Stimulated activated CD4-positive, alpha-beta T cell treated with anti-CD3 and anti-CD28 coated beads, Interleukin-12 subunit alpha, Interleukin-12 subunit beta, amount 100 ng/mL, for 48 hours (primary cell): ENCODE measurements at places on chromosomes 1 and 21.

DNA sequence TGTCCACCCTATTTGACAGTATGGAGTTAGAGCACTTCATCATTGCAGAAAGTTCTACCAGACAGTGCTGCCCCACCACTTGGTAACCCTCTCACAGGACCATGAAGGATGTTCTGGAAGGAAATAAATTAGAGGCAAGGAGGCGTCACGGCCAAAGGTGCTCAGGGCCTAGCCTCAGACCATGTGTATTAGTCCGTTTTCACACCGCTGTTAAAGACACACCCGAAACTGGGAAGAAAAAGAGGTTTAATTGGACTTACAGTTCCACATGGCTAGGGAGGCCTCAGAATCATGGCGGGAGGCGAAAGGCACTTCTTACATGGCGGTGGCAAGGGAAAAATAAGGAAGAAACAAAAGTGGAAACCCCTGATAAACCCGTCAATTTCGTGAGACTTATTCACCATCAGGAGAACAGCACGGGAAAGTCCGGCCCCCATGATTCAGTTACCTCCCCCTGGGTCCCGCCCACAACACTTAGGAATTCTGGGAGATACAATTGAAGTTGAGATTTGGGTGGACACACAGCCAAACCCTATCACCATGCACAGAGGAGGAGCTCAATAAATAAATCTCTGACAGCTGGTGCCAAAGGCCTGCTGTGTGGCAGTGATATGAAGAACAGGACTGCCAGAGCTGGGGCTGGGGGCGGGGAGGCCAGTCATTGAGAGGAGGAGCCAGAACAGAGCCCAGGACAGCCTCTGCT, 75.8 kb downstream of the FHAD1 start:
- no peak for DNase-seq

- no peak for DNase-seq
Measured at GRCh38 chr1:180975551-180975950, 47.1 kb downstream of the STX6 start.

- DNase-seq, result no peak
Measured at GRCh38 chr1:12448746-12449177, 169.2 kb downstream of the DHRS3 start.

DNA sequence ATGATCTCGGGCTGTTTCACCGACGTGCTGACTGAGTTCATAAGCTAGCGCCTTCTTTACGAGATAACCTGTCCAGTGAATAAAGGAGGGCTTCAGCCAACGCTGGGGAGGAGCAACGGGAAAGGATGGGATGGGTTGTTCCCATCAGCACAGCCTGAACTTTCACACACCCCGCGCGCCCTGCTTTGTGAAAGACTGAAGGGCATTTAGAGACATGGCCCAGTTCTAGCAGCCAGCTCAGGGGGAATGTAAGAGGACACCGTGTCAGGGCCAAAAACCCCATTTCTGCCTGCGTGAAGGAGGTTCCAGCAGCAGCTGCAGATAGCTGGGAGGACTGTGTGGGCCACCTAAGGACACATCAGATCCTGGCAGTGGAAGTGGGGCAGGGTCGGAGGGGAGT, 255.1 kb upstream of the RAB4A start:
- DNase-seq, result no peak

- DNase-seq, result no peak
Measured at GRCh38 chr21:33019885-33020557, 5.7 kb upstream of the OLIG2 start.

GRCh38 chr1:8985915-8986813, 40.1 kb downstream of the SLC2A7 start:
- no peak for DNase-seq

- peak; percentile 17 for DNase-seq
Measured at GRCh38 chr1:20187103-20187812, 940 bp upstream of the PLA2G2C start.

- no peak for DNase-seq
Measured at GRCh38 chr1:230745071-230745470, 2.1 kb upstream of the CAPN9 start.

GRCh38 chr1:39509360-39510009, 18.0 kb downstream of the BMP8A start:
- DNase-seq, result no peak

- DNase-seq, result no peak
Measured at GRCh38 chr1:4690951-4691675, 36.7 kb downstream of the AJAP1 start.

DNA sequence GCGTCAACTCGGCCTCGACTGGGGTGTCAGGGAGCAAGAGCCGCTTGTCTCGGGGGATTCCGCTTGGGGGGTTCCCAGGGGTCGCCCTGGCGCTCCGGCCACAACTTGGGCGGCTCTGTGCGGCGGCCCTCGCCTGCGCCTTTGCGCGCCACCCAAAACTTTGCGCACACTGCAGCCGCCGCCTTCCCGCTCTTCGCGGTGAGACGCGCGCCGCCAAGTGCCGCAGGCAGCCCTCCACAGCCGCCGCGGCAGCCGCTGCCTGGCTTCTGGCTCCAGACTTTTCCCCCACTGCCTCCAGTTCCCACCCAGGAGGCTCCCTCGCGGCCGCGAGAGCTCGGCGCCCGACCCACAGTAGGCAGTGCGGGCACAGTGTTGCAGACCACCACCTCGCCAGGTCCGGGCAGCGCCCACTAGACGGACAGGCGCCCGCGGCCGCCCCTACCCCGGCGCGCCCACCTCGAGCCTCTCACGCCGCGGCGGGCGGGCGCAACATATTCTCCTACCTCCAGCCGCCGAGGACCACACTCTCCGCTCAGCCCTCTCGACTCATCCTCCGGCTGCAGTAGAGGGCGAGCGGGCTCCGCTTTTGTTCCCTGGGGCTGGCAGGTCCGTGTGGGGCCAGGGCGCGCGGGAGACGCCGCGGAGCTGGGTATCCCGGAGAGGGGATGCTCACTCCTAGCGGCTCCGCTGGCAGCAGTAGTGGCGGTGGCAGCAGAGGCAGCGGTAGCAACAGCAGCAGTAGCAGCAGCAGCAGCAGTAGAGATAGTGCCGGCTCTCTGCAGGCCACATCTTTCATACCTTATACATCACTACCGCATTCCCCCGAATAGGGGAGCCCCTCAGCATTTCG, 296.6 kb downstream of the OMA1 start:
- DNase-seq, result no peak

- no peak for DNase-seq
Measured at GRCh38 chr1:75797273-75797588, 549 bp downstream of the MSH4 start.

DNA sequence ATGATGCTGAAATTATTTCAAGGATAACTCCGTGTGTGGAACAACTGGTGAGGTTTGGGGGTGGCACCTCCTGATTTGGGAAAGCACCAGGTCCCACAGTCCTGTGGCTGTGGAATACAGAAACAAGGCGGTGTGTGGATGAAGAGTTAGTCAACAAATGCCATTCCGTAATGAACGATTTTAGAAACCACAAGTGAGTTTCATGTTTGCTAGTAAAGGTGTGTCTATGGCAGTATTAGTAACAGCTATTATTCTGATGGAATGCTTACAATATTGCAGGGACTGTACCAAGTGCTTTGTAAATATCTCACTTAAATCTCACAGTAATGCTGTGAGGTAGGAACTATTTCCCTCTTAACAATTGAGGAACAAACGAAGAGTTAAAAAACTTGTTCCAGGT, 53.8 kb downstream of the B3GALNT2 start:
- no peak for DNase-seq

DNA sequence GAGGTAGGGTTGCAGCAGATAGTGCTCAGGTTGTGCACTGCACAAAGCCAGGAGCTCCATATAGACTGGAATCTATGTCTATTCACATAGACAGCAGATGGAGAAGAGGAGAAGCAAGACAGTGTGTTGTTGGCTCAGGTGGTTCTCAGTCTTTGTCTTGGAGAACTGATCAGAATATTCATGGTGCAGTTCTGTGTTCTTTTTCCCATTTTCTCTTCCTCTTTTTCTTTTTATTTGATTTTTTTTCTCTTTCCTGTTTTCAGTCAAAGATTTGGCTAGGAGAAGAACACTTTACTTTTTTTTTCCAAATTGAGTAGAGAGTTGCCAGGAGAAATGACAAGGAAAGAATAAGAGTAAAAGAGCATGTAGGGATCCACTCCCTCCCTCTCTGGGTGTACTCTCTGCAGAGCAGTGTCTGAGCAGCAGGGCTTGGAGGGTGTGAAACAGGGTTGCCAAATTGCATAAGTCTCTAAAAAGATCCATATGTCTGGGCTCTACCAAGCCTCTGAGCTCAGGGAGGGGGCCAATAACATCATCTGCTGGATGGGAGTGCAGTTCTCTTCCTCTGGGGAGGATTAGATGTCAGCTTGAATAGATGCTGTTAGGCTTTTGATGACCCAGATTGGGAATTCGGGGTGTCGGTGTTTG, 8.7 kb upstream of the CD34 start:
- DNase-seq, result no peak

DNA sequence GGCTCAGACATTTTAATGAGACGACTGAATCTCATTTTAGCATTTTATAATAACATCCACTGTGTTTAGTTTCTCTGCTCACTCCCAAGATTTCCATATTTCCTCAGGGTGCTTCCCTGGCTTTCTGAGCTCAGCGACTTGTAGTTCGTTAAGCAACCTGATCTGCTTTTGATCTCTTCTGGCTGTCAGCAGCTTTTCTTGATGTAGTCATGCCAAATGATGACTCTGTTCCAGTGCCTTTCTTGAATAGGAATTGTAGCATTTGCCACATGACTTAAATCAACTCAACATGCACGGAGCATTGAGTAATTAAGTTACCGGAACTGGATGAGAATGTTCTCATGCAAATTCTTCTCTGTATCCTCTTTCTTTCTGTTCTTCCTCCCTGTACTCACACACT, 246.1 kb downstream of the FMN2 start:
- no peak for DNase-seq

DNA sequence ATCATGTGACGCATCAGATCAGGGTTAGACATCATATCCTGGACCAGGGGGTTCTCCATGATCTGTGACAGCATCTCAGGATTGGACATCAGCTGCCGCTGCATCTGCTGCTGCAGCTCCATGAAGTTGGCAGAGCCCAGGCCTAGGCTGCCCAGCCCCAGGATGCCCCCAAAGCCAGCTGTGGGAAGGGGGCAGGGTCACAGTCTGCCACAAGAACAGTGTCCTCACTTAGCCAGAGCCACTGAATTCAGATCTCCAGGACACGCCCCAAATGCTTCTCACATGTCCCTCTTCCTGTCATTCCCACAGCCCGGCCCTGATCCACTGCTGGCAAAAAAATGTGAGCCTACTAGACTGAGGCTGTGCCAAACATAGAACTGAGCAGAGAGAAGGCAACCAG, 3.2 kb downstream of the UBQLN4 start:
- DNase-seq, result no peak

DNA sequence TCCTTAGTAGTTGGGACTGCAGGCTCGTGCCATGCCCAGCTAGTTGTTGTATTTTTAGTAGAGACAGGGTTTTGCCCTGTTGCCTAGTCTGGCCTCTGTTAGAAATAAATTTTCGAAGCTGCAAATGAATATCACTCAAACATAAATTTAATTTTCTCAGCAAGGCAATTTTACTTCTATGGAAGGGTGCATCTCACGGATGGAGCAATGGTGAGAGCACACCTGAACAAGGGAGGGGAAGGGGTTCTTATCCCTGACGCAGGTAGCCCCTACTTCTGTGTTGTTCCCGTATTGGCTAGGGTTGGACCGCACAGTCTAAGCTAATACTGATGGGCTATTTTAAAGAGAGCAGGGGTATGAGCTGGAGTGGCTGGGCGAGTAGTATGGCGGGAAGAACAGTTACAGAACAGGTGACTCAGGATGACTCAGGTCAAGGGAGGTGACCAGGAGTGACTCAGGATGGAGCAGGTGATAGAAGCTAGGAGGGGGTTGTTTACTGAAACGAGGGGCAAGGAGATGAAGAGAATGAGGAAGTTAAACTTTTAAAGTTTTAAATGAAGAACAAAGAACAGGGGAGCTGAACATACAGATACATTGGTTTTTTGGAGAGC, 7.5 kb downstream of the MDM4 start:
- no peak for DNase-seq

GRCh38 chr1:189983166-189983890, 494.3 kb downstream of the BRINP3 start:
- no peak for DNase-seq

- no peak for DNase-seq
Measured at GRCh38 chr1:115837740-115838421, 3.0 kb downstream of the NHLH2 start.

DNA sequence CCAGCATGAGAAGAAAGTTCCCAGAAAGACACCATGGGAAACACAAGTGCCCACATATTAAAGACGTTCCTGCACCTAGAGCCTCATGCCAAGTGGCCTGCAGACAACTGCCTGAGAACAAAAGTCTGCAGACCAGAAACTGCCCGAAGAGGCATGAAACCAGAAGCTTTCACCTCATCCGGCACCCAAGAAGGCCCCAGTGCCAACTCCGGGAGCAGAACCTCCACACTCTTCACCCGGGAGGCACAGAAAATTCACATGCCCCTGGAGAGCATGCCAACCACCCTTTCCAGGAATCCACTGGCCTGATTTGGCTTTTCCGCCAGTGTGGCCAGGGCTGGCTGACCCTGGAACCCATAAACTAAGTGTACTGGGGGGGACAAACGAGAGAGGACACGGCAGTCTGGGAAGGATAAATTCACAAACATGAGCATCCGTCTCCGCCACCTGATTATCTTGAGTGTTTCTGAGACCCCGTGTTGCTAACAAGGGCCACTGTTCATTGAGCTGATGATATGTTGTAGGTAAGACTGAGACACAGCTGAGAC, 6.8 kb downstream of the TFF2 start:
- DNase-seq, result no peak

DNA sequence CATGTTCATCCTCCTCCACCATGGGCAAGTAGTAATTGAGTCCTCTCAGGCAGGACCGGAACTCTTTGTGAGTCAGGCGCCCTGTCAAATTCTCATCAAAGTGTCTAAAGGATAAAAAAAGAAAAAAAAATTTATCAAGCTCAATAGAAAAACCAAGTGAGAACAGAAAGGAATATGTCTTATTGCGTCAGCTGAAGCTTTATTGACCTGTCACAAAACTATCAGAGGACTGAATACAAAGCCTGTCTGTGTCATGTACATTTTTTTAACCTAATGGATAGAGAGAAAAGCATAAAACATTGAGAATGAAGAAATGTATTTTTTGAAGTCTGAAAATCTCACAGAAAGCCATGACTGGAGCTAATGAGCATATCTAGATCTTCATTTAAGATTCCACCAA, 8.7 kb downstream of the OR10Z1 start:
- no peak for DNase-seq

DNA sequence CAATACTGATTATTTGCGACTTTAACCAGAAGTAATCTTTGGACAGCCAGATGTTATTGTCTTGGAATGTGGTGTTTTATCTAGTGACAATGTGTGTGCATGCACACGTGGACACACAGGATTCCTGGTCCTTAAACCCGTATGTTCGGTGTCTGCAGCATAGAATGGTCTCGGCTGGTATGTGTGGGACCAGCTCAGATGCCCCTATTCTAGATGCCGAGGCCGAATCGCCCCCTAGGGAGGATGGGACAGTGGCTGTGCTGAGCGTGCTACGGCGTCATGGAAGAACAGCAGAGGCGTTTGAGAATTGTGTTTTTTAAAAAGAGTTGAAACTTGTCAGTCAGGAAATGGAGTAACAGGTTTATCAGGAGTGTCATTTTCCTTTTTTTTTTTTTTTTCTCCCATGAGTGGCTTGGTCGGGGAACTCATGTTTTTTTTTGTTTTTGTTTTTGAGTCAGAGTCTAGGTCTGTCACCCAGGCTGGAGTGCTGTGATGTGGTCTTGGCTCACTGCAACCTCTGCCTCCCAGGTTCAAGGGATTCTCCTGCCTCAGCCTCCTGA, 30.1 kb downstream of the SKI start:
- DNase-seq, result no peak

- DNase-seq, result no peak
Measured at GRCh38 chr1:69511426-69512192, 56.1 kb upstream of the LRRC7 start.
